NCI-H69 (cell line): ENCODE measurements at places on chromosomes 1 and 21.

DNA sequence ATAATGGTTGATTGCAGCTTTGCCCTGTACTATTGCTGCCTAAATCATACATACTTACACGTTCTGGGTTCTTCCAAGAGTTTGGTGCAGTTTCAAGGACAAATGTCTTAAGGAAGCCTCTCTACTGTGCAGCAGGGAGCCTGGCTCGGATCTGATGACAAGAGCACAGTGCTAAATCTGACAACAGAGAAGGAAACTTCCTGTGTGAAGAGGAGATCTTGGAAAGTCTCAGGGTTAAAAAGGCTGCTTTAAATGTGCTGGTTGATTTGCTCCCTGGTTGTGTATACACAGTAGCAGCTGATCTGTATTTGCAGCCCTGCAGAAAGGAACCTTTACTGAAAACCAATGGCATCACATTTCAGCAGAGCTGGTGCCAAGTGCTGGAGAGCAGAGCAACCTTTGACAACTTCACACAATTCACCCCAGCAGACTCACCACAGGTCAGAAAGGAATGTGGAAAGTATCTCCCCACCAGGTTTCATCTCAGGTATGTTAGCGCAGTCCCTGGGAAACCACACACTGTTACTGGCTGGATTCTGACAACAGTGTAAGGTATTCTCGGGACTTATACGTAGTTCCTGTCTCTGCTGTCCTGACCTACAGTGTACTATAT is 355.0 kb upstream of the ESRRG start:
- peak; percentile 83 for DNase-seq

DNA sequence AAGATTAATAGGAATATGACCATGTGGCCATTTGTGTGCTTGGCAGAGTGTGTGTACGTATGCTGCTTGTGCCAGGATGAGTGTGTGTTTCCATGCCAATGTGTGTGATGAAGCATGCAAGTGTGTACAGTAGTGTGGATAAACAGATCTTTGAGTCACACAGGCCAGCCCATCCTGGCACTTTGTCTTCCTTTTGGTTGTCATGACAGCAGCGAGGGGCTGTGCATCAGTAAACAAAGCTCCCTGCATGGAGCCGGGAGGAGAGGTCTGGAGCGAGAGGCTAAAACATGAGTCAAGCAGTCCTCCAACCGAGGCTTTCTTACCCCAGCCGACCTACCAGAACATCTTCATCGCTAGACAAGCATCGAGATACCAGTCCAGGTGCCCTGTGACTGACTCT is 221.2 kb downstream of the CACNA1E start:
- DNase-seq = peak; percentile 79

- no peak for DNase-seq
These were observed 3.4 kb downstream of the KCNA3 start for GRCh38 chr1:110671361-110671760.

GRCh38 chr1:240212556-240212955 is 120.9 kb downstream of the FMN2 start:
- DNase-seq = no peak

GRCh38 chr1:212212906-212213305 is 72.3 kb upstream of the PPP2R5A start:
- no peak for DNase-seq

DNA sequence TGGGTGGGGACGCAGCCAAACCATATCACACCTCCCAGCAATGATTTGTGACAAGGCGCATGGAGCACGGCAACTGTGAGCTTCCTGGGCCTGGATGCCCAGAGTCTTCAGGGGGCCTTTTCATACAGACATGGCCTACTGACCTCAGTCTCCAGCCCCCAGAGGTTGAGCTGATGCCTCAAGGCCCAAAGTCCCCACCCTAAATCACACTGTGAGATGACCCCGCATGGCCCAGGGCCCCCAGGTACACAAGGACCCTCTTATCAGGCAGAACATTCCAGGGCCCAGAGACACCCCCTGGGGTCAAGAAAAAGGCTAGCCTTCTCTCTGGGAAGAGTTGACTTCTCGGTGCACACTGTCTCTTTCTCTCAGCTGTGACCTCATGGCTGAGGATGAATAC is 179.7 kb upstream of the C1orf174 start:
- DNase-seq = no peak

DNA sequence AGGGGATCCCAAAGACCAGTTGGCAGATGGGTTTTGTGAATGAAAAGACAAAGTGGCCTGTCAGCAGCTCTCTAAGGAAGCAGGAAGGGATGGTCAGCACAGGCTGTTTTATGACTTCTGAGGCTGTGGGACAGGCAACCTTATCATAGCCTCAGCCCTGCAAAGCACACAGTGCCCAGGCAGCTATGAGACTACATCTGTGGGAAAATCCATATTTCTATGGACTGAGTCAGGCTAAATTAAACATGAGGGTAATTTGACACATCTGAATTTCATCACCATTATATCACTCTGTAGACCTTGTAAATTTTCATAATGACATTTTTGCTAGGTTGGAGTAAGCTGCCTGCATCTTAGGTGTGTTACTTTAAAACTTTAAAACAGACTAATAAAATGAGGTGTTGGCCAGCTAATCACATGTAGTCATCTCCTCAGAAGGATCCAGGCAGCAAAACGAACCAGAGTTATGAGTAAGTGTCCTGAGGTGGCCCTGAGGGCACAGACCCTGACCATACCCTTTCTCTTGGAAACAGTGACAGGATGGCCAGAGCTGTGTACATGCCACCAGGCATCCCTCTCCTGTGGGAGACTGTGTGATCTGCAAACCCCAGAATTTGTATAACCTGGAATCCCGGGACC is 14.6 kb downstream of the NGF start:
- DNase-seq = no peak

DNA sequence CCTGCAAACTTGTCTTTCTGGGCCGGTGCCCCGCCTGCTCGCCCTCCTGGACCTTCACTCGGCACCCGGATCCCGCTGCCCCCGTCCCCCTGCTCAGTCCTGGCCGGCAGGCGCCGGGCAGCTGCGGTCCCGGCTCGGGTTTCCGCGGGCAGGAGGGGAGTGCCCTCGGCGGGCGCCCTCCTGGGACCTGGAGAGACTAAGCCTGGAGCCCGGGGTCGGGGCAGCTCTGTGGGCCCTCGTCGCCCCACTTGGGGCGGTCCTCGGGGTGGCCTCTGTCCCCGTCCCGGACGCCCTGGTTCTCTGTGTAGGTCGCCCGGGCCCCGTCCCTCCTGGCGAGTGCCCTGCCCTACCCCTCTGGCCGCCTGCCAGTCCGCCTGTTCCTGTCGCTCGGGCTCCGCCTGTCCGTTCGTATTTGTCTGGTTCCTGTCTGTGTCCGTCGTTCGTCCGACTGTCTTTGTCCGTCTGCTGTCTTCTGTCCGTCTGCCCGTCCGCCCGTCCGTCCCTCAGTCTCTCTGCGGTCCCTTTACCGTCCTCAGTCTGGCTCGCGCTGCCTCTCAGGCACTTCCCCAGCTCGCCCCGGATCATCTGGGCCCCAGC is 490 bp downstream of the SERINC2 start:
- DNase-seq = peak; percentile 64

GRCh38 chr1:233867028-233867427 is 37.4 kb upstream of the SLC35F3 start:
- DNase-seq = no peak

DNA sequence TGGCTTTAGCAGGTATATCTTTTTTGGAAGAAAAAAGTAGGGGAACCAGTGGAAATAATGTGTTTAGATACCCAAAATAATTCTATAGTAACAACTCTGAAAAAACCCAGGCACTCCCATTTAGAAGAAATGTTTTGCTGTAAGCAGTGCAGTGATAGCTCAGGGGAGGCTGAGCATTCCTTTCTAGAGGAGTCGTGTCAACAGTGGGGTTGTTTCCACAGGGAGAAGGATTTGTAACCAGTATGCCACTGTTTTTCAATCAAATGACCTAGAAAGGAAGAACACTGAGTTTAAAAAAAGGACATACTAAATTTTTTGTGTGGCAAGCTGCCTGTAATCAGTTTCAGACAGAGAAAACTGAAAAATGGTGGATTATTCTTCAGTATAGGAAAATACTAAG is 2.4 kb downstream of the PGD start:
- DNase-seq = no peak

DNA sequence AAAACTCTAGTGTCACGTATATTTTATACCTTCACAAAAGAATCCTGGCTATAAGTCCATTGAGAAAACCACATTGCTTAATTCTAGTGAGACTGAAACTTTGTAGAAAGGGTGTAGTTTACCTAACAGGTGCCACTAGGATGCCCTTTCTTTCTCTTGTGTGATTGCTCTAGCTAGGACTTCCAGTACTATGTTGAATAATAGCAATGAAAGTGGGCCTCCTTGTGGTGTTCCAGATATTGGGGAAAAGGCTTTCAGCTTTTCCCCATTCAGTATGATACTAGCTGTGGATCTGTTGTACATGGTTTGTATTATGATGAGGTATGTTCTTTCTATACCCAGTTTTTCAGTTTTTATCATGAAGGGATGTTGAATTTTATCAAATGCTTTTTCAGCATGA is 39.7 kb upstream of the CHODL start:
- DNase-seq = peak; percentile 68

DNA sequence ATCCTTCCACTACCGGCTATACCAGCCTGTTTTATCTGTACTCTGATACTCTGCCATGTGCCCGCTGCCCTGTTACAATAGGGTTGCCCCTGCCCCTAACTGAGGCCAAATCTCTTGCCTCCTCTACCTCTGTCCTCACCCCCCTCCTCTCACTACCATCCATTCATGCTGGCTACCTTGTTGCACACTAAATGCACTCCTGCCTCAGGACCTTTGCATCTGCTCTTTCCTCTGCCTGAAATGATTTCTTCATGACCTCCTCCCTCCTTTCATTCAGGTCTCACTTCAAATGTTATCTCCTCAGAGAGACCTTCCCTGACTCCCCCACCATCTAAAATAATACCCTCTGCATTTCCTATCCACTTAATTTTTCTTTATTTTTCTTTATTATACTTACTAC is 7.7 kb upstream of the SYDE2 start:
- DNase-seq = no peak

DNA sequence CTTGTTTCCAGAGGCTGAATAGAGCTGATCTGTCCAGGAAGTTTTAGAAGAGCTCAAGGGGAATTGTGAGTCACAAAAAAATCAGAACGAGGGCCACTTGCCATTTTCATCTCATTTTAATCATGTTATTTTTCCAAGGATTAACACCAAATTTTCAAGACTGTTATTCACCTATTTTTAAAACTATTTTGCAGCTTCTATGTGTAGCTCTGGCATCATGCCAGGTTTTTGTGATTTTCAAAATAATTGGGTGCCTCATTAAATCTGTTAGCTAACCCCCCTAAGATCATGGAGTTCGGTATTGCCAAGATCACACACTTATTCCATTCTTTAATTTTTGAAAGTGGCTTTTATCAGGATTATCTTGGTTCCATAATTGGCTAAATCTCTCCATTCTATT is 90.9 kb downstream of the RGS7 start:
- no peak for DNase-seq
